CD4-positive, alpha-beta T cell treated with Interleukin-10 for 1 hour (primary cell): ENCODE measurements at places on chromosomes 4 and X.

- DNase-seq = no peak
Measured at GRCh38 chrX:50452782-50453181, 17.8 kb downstream of the DGKK start.

GRCh38 chr4:142265536-142265935, 580.6 kb downstream of the INPP4B start:
- no peak for DNase-seq

GRCh38 chr4:6674500-6675149, 19.1 kb upstream of the S100P start:
- peak; percentile 84 for DNase-seq

GRCh38 chrX:140710710-140711109, 1.2 kb downstream of the LINC00632 start:
- DNase-seq = no peak

DNA sequence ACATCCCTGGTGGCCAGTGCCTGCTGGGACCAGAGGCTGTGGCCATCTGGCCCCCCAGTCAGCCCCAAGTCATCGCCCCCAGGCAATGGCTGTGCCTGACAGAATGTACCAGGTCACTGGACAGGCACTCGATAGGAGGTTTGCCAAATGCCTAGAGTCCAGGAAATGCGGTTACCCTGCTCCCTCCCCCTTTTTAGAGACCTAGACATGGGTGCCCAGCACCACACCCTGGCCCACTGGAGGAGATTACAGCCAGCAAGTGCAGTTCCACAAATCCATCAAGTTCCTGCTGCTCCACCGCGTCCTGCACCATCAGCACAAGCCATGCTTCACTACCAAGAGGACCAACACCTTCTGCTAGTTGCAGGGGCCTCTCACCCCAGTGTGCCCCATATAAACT, 16.2 kb upstream of the ZFX start:
- DNase-seq = no peak

DNA sequence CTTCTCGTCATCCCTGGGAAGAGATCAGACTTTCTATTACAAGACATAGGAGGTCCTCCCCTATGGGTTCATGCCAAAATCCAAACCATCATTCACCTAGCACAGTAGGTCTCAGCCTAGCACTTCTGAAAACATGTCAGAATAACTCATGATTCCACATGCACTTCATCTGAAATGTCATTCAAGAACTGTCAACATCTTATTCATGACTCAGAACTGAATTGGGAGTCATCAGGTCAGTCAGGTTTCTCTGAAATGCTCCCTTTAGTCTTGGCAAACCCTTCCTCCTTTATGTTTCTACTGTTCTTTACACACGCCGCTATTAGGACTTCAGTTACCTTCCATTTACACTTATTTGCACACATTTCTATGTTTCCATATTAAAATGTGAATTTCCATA, 67.2 kb downstream of the ANTXR2 start:
- no peak for DNase-seq

GRCh38 chrX:96721354-96721753, 36.7 kb downstream of the DIAPH2 start:
- no peak for DNase-seq

DNA sequence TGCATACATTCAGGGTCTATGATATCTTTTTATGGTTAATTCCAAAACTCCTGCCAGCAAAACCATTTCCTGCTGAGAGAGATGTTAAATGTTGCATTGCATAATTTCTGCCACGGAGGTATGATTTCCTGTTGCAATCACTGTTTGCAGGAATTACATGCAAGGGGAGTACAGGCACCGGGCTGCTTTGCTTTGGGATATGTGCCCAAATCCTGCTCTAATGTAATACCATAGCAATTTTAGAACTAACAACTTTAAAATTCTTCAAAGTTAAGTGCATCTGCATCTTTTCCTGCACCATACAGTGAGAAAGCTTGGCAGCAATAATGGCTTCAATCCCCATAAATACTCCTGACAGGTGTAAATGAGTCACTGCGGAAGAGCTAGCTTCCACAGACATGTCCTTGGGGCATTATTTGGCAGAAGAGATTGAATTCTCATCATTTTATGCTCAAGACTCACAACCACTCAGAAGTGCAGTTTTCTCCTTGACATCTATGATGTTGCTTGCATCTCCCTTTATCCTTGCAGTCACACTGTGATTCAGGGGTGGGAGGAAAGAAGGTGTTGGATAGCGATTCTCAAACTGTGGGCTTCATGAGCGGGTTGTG, 29.6 kb downstream of the TRIM2 start:
- no peak for DNase-seq

GRCh38 chr4:116082808-116083366, 969.5 kb upstream of the NDST4 start:
- no peak for DNase-seq

DNA sequence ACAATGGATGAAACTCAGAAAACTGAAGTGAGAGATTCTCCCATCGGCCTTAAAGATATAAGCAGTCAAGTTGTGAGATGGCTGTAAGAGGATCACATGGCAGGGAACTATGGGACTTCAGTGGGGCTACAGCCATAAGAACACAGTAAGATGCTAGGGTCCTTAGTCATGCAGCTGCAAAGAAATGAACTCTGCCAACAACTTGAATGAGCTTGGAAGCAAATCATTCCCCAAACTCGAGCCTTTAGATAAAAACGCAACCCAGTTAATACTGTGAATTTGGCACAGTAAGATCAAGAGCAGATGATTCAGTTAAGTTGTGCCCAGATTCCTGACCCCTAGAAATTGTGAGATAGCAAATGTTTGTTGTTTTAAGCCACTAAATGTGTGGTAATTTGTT, 117.3 kb downstream of the FAM13A start:
- no peak for DNase-seq

- DNase-seq = no peak
Measured at GRCh38 chr4:67918428-67918827, 34.6 kb upstream of the TMPRSS11D start.

DNA sequence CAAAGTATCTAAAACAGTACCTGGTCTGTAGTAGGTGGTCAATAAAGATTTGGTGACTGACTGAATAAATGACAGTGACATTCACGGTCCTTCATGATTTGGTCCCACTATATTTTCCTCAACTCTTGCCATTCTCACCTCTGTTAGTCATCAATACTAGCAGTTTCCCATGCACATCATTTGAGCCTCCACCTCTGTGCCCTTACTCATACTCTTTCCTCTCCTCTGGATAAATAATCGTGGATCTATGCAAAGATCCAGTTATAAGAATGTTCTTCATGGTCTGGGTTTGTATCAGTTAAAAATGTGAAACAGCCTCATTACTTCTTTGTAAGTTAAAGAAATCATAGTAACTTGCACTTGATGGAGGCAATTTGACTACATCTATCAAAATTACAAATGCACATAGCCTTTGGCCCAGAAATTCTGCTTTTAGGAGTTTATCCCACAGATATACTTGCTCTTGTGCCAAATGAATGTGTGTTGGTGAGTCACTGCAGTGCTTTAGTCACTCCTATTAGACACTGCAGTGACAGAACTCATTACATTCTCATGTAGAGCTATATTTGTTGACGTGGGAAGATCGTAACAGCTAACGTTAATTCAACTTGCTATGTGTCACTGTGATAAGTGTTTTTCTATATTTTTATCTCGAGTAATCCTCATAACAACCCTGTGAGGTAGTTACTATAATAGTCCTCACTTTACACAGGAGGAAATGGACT, 121.9 kb upstream of the SMIM10 start:
- DNase-seq = no peak

- no peak for DNase-seq
Measured at GRCh38 chr4:185787926-185788679, 23.9 kb downstream of the SORBS2 start.

DNA sequence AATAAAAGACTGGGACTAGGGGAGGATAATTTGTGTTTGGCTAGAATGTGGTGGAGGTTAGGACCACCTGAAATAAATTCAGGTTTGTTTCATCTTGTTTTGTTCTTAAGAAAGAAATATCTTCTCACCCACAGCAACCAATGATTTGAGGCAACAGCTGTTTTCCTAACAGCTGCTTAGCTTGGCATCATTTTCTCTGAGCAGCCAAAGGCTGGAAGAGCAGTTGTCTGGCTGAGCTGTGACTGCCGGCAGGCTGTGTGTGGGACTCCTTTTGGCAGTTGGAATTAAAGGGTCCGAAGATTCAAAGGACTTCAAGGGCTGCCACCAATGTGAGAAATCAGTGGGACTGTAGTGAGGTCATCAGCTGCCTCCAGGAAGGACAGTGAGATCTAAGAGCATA, 5.0 kb downstream of the TRIM75 start:
- no peak for DNase-seq

- no peak for DNase-seq
Measured at GRCh38 chr4:25505637-25505991, 128.6 kb downstream of the ANAPC4 start.

- peak; percentile 77 for DNase-seq
Measured at GRCh38 chr4:113636877-113637276, 124.7 kb downstream of the CAMK2D start.

GRCh38 chr4:184807256-184807655, 18.5 kb downstream of the ACSL1 start:
- no peak for DNase-seq

- no peak for DNase-seq
Measured at GRCh38 chr4:38930204-38930603, 62.6 kb downstream of the FAM114A1 start.

DNA sequence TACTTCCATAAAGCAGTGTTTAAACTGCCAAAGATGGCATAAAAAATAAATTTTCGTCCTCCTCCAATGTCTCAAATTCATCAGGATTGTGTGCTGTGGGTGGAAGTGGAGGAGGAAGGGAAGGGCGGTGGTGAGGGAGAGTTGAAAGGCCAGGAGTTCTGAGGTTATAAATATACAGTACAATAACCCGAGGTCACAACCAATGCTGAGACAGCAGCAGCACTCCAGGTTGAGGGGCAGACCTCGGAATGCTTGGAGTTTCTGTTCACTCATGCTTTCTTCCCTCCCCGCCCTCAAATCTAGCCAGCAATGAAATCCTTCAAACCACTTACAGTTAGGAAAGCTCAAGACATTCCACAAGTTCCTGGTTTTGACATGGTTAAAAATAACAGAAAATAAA, 134.0 kb upstream of the SMAD1 start:
- no peak for DNase-seq

DNA sequence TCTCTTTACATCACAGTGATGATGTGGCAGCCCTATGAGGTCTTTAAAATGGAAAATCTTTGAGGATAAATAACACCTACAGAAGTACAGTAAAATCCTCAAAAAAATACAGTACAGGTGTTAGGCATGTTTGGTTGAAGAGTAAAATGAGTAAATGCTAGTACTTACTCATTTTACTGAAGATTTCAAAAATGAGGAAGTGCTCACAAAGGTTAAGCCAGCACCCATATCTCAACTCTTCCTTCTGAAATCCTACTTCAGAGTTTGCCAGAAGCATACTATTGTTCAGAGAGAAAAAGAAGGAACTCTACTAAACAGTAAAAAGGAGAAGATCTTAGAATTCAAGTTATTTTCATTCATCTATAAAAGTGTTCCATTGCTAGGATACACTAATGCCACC, 130.9 kb downstream of the CBR4 start:
- no peak for DNase-seq

DNA sequence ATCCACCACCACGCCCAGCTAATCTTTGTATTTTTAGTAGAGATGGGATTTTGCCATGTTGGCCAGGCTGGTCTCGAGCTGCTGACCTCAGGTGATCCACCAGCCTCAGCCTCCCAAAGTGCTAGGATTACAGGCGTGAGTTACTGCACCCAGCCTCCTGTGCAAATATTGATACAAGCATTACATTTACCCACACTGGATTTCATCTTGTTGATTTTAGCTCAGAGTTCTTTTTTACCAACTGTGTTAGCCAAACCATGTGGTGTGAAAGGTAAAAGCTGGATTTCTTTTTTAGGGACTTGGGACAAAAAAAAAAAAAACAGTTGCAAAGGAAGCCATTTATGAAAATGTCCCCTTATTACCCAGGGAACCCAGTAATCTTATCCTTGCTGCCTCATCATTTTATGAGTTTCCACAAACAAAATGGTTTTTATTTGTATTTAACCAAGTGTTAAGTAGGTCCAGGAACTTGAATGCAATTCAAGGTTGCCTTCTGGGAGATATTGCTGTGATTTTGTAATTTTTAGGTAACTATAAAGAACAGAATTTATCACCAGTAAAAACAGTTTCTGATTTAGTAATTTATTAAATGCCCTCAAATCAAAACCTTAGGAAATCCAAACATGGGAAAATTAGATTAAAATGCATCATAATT, 202.5 kb downstream of the PALLD start:
- DNase-seq = no peak

DNA sequence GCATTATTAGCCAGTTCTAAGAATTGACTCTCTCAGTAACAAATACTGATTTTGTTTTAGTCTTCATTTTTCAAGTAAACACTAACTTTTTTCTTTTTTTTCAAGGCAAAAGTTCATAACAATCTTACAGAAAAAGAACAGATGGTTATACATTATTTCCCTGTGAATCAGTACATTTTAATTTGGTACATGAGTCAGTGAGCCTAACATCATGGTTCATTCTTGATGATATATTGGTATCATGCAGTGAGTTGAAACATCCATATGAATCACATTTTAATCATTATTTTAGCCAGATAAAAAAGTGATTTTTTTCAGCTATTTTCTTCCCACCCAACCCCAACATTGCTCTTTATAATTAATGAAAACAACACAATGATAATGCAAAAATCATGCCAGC, 184.3 kb upstream of the TACR3 start:
- DNase-seq = no peak

DNA sequence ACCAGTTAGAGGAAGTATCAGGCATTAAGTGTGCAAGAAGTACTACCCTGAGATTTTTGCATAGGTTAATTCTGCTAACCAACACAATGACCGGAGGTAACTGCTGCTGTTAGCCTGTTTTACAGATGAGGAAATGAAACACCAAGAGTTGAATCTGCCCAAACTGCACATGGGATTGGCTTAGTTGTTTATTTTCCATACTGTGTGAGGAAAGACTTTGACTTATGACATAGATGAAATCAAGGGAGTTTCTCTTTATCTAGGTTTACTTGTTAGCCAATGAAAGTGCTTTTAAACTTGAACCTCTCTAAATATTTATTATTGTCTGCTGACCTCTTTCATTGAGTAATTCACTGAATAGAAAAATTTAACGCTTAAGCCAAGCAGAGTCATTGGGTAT, 10.3 kb downstream of the GUCY1B1 start:
- no peak for DNase-seq

DNA sequence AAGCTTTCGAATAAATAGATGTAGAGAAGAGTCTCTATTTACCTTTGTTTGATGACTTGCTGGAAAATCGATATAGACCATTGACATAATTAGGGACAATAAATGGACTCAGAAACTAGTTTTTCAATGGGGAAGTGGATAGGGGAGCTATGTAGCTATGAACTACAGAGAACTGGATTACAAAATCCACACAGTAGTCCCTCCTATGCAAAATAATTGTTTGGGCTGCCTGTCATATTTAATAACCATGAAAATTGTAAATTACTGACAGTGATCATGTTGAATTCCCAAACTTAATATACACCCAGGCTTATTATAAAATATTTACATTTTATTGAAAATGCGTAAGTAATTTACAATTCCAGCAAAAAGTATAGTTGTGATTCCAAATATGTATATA, 333.1 kb upstream of the FAM241A start:
- no peak for DNase-seq
